ENCODE measurements at places on chromosomes 4 and X. TPM values are rescaled to one million over a fixed set of nuclear protein-coding genes. Genes with fewer than 3 reads are reported as not detected.

The BTK gene
- not detected for total RNA-seq

The PF4V1 gene
- total RNA-seq: not detected

The CNKSR2 gene
- total RNA-seq: 0.06 TPM

The HERC3 gene
- 21.3 TPM for total RNA-seq

The IL13RA1 gene
- 34.2 TPM for total RNA-seq

The STOX2 gene
- under 0.01 TPM for total RNA-seq

The PCSK1N gene
- 1.8 TPM for total RNA-seq

The CFAP47 gene
- total RNA-seq: not detected

The LGI2 gene
- not detected for total RNA-seq

The TCEAL3 gene
- 39.7 TPM for total RNA-seq

The NPY1R gene
- total RNA-seq: not detected

The SPANXN2 gene
- not detected for total RNA-seq

The KLB gene
- total RNA-seq: not detected

The UGT2A3 gene
- not detected for total RNA-seq

The SUPT20HL2 gene
- total RNA-seq: not detected

The CD40LG gene
- not detected for total RNA-seq

The WAS gene
- not detected for total RNA-seq

The NDNF gene
- not detected for total RNA-seq

The MTTP gene
- total RNA-seq: 0.06 TPM

The SAGE1 gene
- not detected for total RNA-seq

The CT45A5 gene
- not detected for total RNA-seq

The TCEAL9 gene
- 224 TPM for total RNA-seq

The RRH gene
- not detected for total RNA-seq

The ZNF275 gene
- total RNA-seq: 9.0 TPM

The PDLIM3 gene
- total RNA-seq: 783 TPM

The CXorf58 gene
- total RNA-seq: not detected

The DDX53 gene
- total RNA-seq: not detected

The ZBTB49 gene
- total RNA-seq: 2.9 TPM

The SYTL4 gene
- 3.2 TPM for total RNA-seq

The CTAG1A gene
- total RNA-seq: not detected

The SLIT2 gene
- 2.8 TPM for total RNA-seq

The ARSJ gene
- total RNA-seq: 46.1 TPM

The BTC gene
- 0.32 TPM for total RNA-seq

The PCDH7 gene
- 35.9 TPM for total RNA-seq

The SHROOM2 gene
- 5.1 TPM for total RNA-seq

The NDUFC1 gene
- 48.5 TPM for total RNA-seq

The NIPAL1 gene
- total RNA-seq: 0.71 TPM

The SLC6A14 gene
- not detected for total RNA-seq

The PRR32 gene
- total RNA-seq: not detected

The TMEM144 gene
- total RNA-seq: 7.9 TPM

The MTCP1 gene
- 7.2 TPM for total RNA-seq

The FAM149A gene
- 1.6 TPM for total RNA-seq

The ZNF732 gene
- total RNA-seq: not detected

The ZNF157 gene
- total RNA-seq: not detected

The USP11 gene
- total RNA-seq: 32.0 TPM

The GPR143 gene
- total RNA-seq: 0.17 TPM

The SCLT1 gene
- total RNA-seq: 14.8 TPM

The TMPRSS11B gene
- not detected for total RNA-seq

Data from LHCN-M2 (cell line).